T-helper 22 cell (primary cell): ENCODE measurements at places on chromosomes 1 and 21.
A peak's percentile ranks its signal among the peaks of the same experiment; 100 is the strongest.

GRCh38 chr1:76237211-76237610 is 162.7 kb downstream of the ST6GALNAC3 start:
- no peak for DNase-seq

DNA sequence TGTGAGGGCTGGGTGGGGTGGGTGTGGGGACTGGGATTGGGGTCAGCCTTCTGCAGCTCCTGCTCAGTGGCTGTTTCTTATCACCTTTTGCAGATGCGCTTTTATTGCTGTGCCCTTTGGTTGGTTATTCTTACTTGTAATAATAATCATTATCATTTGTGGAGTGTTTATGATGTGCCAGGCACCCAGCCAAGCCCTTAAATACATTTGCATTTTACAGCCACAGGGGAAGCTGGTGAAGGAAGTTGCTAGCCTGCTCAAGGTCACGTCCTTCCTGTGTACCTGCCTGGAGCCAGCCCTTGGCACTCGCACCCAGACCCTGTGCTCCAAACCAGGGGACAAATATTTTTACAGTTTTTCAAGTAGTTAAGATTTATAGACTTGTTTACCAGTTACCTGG is 144.0 kb downstream of the PGBD5 start:
- no peak for DNase-seq

DNA sequence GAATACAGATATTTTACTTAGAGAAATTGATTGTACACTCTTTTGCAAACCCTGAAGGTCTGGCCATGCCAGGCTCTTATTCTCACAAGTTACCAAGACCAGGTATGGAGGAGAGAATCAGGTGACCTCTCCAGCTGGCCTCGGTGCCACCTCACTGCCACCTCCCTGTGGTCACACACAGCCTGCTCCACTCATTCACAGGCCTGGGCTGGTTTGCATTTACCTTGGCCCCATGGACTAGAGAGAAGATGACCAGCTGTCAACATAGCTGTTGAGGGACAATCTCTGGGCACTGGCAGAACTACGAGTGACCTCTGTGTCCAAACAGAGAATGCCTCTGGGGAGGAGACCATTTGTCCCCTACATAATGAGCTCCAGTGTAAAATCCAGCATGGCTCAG is 291.2 kb upstream of the RUNX1 start:
- no peak for DNase-seq

DNA sequence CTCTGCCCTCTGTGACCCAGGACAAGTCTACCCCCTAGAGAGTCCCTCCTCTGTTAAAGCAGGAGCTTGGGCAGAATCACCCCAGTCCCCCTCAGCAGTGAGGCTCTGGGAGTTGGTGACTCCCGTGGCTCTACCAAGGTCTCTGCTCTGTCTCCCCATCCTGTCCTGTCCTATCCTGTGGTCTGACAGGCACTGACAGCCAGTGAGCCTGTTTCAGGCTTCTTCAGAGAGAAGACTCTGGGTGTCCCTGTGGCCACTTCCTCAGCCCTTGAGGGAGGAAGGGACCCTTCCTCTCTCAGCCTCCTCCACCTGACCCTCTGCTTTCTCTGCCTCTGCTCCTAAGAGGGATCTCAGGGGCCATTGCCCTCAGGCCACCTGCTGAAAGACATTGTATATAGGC is 148.7 kb downstream of the FCRL5 start:
- DNase-seq = no peak

- no peak for DNase-seq
Observed at GRCh38 chr1:6265151-6265550, 4.3 kb upstream of the GPR153 start.

DNA sequence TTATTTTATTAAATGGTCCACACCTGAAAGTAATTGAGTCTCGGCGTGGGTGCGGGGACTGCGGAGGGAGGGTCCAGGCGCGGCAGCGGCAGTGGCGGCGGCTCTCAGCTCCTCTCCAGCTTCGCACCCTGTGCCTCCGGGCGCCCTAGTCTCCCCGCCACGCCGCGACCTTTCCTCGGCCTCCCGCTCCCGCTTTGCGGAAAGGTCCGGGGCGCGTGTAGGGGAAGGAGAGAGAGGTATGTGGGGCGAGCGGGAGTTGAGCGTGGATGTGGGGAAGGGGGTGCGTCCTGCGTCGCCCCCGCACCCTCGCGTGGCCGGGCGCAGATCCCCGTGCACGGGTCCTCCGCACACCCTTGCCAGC is 13.4 kb upstream of the ALX3 start:
- no peak for DNase-seq

DNA sequence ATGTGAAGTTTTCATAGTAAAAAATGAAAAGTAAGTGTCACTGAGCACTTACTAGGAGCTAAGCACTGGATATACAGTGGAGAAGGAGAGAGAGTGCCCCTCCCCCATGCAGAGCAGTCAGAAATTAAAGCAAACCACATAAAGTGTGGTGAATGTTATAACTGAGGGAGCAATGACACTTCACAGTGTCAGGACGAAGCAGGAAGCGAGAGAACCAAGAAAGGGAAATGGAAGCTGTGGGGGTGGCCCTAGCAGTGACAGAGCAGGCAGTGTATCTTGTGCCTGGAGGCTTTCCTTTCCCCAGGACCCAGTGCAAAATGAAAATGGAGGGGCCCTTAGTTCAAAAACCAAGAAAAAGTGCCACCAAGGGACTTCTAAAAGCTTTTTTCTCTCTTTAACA is 21.5 kb upstream of the RCAN3 start:
- DNase-seq = peak; percentile 46

DNA sequence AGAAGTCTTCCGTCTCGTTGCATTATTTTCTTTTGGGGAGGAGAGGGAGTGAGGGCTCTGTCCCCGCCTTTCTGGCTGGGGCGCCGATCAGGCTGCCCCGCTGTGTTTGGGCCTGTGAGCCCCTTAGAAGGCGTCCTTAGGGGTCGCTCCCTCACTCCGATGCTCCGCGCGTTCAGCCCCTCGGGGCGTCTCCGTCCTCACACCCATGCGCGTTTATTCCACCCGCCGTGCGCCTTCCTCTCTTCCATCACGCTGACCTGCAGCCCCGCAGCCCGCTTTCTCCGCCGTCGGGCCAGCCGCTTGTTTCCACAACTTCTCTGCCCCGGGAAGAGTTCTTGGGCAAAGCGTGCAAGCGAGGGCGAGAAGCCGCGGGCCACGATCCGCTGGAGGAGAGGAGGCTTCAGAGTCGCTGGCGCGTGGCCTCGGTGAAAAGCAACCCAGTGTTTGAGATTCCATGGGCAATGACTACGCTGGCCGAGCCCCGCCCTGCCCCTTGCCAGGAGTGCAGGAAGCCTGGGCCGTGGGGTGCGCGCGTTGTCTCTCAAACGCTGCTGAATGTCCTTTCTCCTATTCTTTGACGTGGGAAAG is 27.7 kb downstream of the TRIM11 start:
- no peak for DNase-seq
